Peyer's patch (tissue), 4 donors: ENCODE measurements at places on chromosomes 2 and 18.

- DNase-seq, result no peak
These were observed 363.3 kb upstream of the SMIM21 start for GRCh38 chr18:75790796-75791195.

- DNase-seq, result peak; percentile 68
These were observed at the start of gene ZBTB7C for GRCh38 chr18:48408727-48409590. Gene ZBTB7C, minus strand, starts transcription at chr18:48409383.

- DNase-seq, result no peak
These were observed 69.2 kb downstream of the SS18 start for GRCh38 chr18:26021061-26021754.

DNA sequence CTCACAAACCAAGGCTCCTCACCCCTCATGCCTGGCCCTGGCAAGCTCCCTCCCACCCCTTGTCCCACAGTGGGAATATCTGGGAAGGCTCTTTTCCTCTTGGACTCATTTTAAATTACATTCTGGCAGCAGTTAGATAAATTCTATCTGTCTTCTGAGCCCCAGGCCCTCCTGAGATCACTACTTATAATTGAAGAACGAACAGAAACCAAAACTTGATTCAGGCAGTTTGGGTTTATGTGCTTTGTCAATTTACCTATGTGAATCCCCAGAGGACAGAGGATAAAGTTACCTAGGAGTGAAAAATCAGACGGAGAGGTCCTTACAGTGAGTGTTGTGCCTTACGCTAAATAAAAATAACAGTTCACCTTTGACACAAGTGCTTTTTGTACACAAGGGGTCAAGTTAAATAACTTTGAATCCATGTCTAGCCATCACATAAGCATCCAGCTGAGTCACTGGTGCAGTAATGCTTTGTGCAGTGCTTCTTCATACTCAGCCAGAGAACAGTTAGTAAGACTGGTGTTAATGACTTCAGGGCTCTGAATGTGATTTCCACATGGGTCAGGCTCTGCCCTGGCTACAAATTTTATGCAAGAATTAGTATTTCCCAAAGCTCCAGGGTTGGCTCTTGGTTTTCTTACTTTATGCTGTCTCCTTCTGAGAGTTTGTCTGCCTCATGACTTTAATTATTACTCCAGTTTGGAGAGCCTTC is 329.3 kb downstream of the INSIG2 start:
- DNase-seq, result no peak

DNA sequence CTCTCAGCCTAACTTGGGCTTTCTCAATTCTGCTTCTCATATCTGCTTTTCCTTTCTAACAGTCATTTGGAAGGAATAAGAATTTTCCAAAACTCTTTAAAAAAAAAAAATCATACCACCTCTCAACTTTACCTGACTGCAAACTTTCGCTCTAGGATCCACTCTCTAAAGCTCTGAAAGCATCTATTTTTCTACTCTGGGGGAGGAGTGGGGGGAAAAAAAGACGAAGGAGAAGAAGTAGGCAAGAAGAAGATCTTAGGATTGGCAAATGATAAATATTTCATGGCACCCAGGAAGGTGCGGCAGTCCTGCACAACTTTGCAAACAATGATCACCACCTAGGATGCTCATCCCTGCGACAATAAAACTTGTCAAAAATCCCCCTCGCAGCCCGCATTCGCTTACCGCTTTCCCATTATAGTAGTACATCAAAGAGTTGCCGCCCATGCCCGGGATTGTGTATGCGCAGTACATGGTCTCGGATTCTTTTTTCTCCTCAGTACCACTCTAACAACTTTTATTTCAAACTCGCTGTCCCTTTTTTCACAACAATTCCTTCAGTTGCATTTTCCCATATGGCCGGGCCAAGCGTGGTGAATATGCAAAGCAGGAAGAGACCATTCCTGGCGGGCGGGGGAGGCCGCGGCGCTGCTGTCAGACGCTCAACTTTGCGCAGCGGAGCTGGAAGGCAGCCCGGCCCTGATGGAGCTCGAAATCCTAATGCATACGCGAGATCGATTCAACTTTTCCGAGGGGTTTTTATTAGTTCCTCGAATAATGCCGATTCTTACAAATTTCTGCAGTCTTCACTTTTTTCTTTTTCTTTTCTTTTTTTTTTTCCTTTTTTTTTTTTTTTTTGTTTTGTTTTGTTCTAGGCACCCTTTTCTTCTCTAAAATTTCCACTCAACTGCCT is 266.5 kb downstream of the TCF4 start:
- DNase-seq, result peak; percentile 71

- no peak for DNase-seq
These were observed 44.0 kb downstream of the KIF3C start for GRCh38 chr2:25938345-25938744.

GRCh38 chr2:186612555-186613440 is 22.9 kb downstream of the ITGAV start:
- DNase-seq, result no peak

DNA sequence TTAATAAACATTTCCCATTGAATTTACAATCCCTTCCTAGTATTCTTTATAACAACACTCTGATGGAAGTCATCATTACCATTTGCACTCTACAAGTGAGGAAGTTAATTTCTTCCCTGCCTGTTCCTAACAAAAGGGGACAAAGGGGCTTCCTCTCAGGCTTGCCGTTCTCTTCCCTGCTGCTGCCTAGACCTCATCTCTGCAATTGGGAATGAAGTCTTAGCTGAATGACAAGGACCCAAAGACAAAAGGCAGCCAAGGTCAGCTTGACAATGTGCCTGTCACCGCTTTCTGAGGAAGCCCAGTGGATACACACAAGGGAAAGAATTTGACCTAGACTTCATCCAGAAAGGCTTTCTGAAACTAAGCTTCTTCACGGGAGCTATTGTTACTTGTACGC is 416.4 kb downstream of the CMPK2 start:
- DNase-seq, result no peak

DNA sequence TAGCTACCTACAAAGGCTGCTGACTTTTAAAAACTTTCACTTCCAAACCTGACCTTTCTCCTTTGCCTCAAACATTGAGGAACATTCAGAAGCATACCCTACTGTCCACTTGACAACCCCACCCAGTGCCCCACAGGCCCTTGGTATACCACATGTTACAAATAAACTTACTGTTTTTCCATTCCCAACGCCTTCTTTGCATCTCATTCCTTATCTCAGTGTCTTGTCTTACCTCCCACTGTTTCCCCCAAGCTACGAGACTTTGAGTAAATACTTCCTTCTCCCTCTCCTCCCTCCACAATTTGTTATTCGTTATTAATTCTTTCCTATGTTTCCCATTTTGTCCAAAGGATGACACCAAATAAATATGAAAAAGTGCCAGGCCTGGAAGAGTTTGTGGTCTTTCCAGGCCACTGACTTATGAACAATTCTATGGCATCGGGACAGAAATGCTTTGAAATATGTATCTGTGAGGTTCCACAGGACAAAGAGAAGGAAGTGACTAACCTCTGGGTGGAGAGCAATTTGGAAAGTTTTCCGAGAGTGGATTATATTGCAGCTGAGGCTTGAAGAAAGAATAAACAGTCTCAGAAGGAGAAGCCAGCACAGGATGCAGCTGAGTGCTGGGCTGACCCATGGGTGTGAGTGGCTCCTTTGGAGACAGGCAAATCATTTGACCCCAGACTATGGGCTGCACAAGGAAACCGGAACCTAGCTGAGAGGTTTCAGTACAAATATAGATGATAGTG is 409.0 kb downstream of the LPIN1 start:
- no peak for DNase-seq

- no peak for DNase-seq
These were observed 89.6 kb downstream of the MCFD2 start for GRCh38 chr2:46825939-46826568.

DNA sequence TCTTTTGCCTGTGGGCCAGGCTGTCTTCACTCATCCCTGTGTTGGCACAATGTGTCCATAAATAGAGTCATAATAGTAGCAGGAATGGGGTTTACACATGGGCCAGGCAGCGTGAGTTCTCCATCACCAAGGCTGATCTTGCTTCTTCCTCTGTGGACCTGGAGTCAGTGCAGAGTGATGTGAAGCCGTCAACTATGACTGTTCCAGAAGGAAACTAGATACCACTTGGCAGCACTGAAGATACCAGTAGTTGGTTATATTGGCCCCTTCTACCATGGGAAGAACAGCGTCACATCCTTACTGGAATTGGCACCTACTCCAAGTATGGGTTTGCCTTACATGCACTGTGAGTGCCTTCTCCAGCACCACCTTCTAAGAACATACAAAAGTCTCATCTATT is 30.2 kb downstream of the COPS8 start:
- DNase-seq, result no peak

DNA sequence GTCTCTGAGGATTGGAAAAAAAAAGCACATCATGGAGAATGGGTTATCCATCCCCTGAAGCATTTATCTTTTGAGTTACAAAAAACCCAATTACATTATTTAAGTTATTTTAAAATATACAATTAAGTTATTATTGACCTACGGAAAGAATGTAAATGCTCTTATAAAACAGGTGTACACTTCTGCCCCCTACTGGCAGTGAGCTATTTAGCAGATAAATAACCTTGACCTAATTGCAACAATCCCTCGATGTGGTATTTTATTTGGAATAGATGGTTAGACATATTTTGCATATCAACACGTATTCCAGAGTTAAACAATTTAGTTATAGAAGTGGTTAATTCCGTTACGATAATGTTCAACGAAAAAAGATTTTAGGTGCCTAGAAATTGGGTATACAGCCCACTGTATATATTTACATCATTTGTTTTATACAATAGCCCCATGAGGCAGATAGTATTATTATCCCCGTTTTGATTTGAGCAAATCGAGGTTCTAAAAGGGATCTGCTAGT is 9.1 kb upstream of the DAW1 start:
- no peak for DNase-seq

GRCh38 chr2:30179536-30179935 is 32.7 kb downstream of the YPEL5 start:
- no peak for DNase-seq

- DNase-seq, result no peak
These were observed 59.5 kb downstream of the ATAD2B start for GRCh38 chr2:23867449-23867848.

GRCh38 chr2:204890680-204891079 is 345.4 kb downstream of the PARD3B start:
- DNase-seq, result no peak

DNA sequence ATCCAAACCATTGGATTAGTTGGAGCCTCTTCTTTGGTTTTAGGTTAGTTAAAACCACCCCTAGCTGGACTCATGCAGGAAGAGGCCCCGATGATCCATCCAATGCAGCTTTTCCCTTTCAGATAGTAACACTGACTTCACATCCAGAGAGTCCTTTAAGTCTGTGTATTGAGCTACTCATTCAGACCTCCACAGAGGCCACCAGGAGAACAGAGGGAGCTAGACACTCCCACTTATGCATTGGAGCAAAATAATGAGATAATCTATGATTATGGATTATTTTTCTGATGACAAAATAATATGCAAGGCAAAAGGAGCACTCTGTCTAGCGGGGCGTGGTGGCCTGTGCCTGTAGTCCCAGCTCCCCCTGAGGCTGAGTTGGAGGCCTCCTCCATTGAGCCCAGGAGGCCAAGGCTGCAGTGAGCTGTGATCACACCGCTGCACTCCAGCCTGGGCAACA is 1.6 kb upstream of the ROCK2 start:
- no peak for DNase-seq

DNA sequence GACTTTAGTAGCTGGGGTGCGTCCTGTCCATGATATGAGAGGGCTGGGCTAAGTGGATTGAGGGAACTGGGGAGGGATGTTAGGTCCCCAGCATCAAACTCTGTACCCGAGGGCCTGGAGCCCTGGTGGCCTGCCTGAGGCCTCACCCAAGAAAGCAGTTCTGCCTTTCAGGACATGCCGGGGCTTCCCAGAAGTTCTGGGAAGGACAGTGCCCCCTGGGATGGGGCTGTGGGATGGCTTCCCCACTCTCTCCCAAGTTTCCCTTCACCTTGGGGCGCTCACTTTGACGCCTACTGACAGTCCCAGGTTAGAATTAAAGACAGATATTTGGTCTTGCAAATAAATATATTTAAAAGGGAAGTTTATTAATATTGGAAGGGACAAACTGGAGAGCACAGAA is 1.8 kb downstream of the OXER1 start:
- no peak for DNase-seq

- DNase-seq, result no peak
These were observed 100.4 kb downstream of the GPD2 start for GRCh38 chr2:156536534-156536933.

GRCh38 chr2:9807555-9808305 is 35.5 kb upstream of the TAF1B start:
- DNase-seq, result peak; percentile 39

DNA sequence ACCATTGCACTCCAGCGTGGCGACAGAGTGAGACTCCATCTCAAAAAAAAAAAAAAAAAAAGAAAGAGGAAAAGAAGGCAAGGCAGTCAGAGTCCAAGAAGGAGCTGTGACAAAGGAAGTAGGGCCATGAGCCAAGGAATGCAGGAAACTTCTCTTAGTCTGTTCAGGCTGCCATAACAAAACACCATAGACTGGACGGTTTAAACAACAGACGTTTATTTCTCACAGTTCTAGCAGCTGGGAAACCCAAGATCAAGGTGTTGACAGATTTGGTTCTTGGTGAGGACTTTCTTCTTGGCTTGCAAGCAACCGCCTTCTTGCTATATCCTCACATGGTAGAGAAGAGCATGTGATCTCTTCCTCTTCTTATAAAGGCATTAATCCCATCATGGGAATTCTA is 13.1 kb upstream of the SUMO1 start:
- no peak for DNase-seq

DNA sequence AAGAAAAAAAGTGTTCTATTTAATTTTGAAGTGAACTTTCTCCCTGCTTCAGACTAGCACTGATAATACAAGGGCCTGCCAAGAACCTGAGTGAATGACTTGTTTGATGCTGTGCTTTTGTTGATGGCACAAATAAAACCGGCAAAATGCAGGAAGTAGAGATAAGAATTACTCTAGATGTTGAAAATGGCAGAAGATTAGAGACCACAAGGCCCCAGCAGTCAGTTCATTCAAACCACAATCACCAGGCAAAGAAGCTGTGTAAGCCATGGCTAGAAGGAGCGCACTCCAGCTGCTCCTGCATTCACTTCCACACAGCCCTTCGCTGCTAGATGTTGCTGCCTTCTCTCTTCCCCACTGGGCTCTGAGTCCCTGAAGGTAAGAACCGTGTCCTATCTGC is 297.1 kb downstream of the AGPS start:
- DNase-seq, result no peak

DNA sequence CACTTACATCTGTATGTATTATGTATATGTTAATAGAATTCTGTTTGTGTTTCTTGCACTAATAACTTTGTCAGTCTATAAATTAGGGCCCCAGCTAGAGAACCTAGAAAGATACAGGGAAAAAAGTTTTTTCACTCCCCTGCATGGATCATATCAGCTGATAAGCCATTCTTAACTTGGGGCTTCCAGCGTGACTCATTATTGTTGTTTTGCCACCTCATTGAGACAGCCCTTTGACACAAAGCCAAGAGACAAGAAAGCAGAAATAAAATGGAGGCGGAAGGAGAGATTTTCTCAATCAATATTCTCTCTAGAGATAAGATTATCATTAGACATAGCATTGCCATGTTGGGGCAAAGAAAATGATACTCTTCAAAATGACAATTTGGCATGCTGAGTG is 93.4 kb downstream of the AKAIN1 start:
- no peak for DNase-seq

- no peak for DNase-seq
These were observed 22.6 kb upstream of the SUCLG1 start for GRCh38 chr2:84481702-84482101.
